CD4-positive, alpha-beta T cell (primary cell): ENCODE measurements at places on chromosomes 13 and 19.
A peak's percentile ranks its signal among the peaks of the same experiment; 100 is the strongest.

DNA sequence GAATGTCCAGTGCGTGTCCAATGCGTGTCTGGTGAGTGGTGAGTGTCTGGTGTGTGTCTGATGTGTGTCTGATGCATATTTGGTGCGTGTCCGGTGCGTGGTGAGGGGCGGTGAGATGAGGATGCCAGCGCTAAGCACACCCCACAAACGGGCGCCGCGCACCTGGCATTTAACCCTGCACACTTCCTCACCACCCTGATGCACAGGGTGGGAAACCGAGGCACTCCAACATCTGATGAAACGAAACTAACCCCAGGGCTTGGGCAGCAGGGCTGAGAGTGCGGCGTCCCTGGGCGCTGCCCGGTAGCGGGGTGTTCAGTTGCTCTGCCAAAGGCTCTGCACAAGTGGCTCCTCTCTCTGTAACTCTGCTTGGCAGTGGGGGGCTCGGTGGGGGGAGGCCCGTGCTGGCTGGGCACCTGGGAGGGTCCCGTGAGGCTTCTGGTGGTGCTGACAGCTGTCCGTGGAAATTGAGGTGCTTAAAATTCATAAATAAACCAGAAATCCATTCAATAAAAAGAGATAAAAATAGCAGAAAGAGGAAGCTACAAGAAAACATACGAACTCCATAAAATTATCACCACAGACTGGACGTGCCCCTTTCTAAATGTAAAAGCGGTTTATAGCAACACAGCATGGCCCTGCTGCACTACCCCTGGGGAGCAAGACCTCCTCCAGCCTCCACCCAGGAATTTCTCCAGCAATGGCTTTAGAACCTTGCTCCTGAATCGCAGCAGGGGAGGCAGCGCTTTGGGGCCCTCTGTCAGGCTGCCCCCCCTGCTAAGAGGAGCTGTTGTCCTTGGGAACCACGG is 76.0 kb downstream of the RASA3 start:
- DNase-seq = no peak

DNA sequence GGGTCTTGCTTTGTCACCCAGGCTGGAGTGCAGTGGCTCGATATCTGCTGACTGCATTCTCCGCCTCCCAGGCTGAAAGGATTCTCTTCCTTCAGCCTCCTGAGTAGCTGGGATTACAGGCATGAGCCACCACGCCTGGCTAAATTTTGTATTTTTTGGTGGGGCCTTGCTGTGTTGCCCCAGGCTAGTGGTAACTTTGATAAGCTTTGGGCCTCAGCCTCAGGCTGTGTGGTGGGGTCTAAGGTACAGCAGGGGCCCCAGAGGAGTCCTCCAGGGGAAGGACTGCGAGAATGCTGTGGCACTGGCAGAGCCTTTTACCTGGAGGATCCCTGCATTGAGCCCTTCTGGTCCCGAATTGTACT is 7.2 kb downstream of the DOT1L start:
- no peak for DNase-seq

DNA sequence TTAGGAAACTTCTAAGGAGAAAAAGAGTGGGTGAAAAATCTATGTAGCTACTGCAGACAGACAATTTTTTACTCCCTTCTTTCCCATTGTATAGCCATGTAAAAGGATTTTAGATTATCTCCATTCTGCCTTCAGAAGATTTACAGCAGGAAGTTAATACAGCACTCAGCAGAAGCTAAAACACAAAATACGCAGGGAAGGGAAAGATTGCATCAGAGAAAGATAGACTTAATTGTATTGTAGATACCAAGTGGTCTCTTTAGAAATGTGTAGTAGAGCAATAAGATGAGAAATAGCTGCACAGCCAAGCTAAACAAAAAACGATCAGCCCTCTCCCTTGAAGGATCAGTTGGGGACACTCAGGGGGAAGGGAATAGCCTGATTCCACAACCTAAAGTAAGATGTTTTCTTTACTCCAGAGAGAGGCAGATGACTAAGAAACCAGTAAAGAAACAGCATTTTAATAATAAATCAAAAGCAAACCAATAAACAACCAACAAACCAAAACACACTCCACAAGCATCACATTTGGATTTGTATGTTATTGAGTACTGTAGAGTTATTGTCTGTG is 236.7 kb upstream of the SLITRK1 start:
- no peak for DNase-seq

DNA sequence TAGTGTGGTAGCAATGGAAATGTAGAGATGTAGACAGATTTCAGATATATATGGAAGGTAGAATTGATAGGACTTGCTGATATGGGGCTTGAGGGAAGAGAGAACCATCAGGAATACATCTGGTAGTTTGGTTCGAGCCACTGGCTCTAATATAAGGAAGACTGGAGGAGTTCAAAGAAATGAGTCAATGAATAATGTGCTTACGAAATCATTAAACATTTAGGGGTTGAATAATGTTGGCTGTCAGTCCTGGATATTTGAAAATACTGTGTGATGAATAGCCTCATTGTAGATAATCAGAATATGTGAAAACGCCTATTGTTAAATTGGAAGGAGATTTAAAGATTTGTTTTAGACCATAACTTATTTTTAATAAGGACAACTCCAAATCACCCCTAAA is 21.6 kb downstream of the SGCG start:
- DNase-seq = no peak

GRCh38 chr13:32548837-32549236 is 10.2 kb upstream of the N4BP2L2 start:
- no peak for DNase-seq

DNA sequence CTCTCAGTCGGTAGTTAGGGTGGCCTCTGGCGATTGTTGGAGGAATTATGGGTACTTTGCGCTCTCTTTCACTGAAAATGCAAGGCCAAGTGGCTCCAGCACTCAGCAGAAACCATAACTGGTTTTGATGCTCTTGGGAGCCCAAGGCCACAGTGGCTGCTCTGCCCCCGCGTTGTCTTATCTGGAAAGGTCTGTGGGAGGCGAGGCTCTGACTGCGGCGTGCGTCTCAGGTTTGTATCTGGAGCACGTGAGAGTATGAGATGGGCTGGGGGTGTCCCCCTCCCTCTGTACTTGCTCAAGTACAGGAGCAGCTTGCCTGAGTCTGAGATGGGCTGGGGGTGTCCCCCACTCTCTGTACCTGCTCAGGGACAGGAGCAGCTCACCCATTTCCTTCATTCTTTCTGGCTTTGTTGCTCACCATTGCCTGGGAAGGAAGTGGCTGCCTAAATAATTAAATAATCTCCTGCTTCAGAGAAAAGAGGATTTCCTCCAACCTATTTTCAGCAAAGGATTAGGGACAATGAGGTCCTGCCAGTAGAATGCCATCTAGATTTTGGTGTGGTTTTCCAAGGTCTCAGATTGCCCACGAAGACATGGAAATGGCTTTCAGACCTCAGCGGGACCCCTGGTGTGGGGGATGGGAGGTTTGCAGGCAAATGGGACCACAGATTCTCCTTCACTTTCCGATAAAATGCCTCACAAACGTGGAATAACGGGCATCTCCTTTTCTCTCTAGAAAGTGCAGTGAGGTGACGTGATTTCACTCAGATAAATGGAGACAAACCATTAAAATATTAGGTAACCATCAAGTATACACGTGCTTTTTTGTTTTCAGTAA is 14.7 kb downstream of the ATP11A start:
- no peak for DNase-seq

DNA sequence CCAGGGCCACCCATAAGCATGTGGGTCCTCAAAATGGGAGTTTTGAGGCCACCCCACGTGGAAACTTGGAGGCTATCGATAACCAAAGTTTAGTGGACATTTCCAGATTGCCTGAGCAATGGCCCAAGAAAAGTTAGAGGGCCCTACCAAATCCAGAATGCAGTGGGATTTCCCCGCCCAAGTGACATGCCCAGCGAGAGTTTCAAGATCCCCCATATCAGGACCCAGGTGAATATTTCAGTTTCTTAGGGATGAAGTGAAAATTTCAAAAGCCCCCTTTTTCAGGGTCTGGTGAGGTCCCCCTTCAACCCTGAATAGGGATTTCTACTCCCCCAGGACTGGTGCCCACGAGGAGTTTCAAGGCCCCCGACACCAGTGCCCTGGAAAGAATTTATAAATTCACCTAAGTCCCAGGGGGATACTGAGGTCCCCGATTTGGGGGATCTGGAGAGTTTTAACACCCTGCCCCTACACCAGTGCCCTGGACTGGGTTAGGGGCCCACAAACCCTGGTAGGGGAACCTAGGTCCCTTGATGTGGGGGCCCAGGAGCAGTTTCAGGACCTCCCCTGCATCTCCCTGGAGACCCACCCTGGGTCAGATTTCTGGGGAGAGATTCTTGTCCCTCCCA is 695 bp downstream of the BST2 start:
- DNase-seq = no peak

GRCh38 chr13:74036373-74036772 is 97.8 kb downstream of the KLF12 start:
- DNase-seq = no peak

- no peak for DNase-seq
Observed at GRCh38 chr13:48783695-48784230, 130.0 kb downstream of the CYSLTR2 start.

GRCh38 chr13:45337395-45337794 is 3.6 kb downstream of the TPT1 start:
- no peak for DNase-seq

GRCh38 chr13:44912278-44913016 is 76.8 kb downstream of the NUFIP1 start:
- no peak for DNase-seq

- DNase-seq = no peak
Observed at GRCh38 chr19:16530540-16531379, 11.5 kb downstream of the CHERP start.

- DNase-seq = no peak
Observed at GRCh38 chr19:11397089-11397610, 13.0 kb upstream of the EPOR start.

- no peak for DNase-seq
Observed at GRCh38 chr13:75959861-75960481, 323.8 kb downstream of the LMO7 start.

- DNase-seq = peak; percentile 2
Observed at GRCh38 chr13:69857183-69857821, 250.3 kb upstream of the ATXN8OS start.

- no peak for DNase-seq
Observed at GRCh38 chr13:74061926-74062595, 72.1 kb downstream of the KLF12 start.

DNA sequence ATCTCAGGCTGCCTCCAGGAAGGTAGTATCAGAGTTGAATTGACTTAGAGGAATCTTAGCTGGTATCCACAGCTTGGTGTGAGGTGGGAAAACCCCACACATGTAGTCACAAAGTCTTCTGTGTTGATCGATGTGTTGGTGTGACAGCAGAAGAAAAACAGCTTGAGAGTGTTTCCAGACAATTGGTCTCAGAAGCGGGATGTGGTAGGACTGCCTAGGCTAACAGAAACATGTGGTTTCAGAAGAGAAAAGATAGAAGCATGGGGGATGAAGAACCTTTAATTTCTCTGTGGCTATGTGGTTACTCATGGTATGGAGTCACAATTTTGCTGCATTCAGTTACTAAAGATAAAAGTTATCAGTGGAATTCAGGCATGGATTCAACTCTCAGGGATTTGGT is 134.7 kb upstream of the SLITRK5 start:
- no peak for DNase-seq

DNA sequence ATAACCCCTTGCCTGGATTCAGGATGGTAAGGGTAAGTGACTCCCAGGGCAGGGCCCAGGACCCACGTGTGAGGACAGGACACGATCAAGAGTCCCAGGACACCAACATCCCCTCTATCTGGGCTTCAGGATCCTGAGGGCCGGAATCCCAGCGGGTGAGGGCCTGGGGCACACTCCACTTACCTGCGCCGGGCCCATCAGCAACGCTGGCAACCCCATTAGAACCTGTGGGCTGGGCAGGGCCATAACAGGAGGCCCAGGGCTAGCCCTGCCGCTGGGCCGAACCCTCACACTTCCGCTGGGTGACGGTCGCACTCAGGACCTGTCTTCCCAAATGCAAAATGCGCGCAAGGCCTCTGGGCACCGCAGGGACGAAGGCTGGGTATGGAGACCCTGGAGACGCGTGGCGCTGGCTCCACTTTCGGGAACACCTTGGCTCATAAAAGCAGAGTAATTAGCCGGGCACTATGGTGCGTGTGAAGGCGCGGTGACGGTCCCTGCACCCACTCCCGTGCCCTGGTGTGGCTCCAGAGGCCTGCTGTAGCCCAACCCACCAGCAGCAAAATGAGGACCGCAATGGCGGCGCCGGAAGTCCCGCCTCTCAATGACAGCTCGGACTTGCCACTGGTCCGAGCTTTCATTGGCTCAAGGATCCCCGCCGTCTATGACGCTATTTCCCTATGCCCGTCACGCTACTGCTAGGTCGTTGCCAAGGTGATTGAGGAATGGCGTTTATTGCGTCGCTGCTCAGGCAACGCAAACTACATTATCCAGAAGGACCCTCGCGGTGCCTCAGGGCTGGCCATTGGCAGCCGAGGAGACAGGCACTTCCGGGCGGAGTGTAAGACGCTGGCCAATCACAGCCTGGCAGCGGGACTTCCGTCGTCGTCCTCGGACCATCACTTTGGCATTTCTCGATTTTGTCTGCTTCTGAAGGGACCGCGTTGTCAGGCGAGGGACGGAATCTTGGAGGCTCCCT is at the start of gene ZNF132:
Gene ZNF132, minus strand, starts transcription at position 578 of the 979 bp plus-strand sequence. Its CDS starts 332 bp downstream, at position 246.
- DNase-seq = peak; percentile 91

DNA sequence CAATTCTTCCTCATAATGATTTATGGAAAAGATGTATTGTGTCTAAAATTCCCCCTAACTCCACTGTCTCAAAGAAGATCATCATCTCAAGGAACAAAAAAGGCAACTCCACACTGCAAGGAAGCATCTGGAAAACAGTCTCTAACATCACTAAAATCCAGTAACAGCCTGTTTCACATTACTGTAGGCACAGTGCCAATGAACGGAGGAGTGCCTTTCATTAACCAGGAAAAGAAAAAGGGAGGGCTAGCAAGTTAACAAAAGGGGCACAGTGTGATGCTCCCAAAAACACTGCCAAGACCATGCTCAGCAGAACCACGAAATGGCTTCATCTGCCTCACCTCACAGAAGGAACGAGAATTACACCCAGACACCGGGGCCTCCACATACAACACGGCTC is 8.5 kb downstream of the TMTC4 start:
- no peak for DNase-seq

- DNase-seq = no peak
Observed at GRCh38 chr19:29040951-29041350, 172.0 kb downstream of the UQCRFS1 start.

- peak; percentile 95 for DNase-seq
Observed at GRCh38 chr19:58513694-58514563, 2.1 kb upstream of the SLC27A5 start.

- DNase-seq = no peak
Observed at GRCh38 chr13:21137696-21138095, 38.7 kb downstream of the SKA3 start.

GRCh38 chr19:51737389-51737788 is 13.6 kb upstream of the HAS1 start:
- DNase-seq = no peak

GRCh38 chr13:42893214-42893671 is 98.8 kb downstream of the EPSTI1 start:
- DNase-seq = no peak

GRCh38 chr19:43395561-43395960 is 19.1 kb upstream of the TEX101 start:
- DNase-seq = no peak
